ENCODE measurements at places on chromosomes 2 and 18.

GRCh38 chr2:226873051-226873620 is 37.3 kb downstream of the RHBDD1 start:
- DNase-seq: no peak

DNA sequence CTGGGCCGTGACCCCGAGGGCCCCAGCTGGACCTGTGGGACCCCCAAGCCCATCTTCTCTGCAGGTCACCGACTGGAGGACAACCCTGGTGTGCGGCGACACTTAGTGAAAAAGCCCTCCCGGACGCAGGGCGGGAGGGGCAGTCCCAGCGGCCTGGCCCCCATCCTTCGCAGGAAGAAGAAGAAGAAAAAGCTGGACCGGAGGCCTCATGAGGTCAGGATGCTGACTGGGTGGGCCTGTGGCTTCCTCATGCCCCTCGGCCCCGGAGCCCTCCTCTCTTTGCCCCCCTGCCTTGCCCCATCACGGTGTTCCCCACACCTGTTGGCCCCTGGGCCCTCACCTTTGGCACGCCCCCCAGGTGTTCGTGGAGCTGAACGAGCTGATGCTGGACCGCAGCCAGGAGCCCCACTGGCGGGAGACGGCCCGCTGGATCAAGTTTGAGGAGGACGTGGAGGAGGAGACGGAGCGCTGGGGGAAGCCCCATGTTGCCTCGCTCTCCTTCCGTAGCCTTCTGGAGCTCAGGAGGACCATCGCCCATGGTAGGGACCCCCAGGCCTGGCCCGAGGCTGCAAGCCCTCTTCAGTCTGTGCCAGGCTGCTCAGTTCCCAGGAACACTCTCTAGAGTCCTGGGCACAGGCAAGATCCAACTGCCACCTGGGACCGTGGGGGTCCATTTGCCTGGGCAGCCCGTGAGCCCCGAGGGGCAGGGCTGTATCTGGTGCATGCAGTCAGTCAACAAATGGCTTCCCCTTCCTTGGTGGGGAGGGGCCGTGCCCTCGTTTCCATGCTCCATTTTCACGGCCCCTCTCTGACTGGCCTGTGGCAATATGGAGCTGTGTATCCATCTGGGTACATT is 4.7 kb downstream of the SLC4A3 start:
- no peak for DNase-seq

DNA sequence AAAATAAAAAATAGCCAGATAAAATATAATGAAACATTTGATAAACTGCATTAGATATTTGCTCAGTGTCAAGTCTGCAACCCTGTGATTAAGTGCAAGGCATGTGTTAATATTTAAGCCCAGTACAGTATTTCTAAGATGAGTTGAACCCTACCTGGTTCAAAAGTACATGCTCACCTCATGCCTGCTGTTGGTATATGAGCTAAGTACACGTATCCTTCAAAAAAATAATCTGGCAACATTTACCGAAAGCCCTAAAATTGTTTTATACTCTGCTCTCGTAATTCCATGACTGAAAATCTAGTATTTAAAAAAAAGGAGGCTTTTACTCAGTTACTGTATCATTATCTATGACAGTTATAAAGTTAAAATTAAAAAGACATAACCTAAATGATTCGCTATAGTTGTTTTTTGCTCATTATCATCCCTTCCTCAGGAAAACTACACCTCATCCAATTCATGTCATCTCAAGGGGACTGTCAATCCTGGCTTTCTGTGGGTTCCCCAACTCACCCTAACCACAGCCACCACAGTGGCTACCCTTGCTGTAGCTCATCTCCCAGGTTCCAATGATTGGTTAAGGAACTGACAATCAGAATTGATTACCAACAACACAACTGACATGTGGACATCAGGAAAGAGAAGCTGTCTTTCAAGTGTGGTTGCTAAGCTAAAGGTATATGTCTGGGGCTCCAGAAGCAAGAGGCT is 10.6 kb downstream of the TLK1 start:
- DNase-seq: no peak

DNA sequence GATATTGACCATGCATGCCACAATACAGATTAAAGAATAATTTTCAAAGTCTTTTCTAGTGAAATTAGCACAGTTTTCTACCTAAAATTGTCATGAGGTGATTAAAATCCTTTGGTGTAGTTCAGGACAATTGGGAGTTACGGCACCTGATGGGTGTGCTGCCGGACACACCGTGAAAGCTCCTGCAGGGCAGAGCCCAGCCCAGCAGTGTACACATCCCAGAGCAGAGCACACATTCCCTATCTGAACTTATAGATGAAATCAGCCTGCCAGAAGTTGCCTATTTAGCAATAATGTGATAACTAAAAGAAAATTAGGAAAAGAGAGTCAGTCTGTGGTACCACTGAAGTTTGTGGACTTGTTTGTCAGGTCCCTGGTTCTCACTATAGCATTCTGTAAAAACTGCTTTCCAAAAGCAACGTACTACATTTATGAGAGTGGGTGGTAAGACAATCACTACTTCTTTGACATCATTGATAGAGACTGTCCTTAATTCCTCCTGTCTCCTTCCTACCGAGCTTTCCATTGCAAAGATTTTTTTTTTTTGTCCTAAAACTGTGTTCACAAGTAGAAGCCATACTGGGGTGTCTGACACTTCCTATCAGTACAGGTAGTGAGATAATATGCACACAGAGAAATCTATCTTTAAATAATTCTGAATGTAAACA is 3.4 kb downstream of the CYTIP start:
- DNase-seq: no peak

DNA sequence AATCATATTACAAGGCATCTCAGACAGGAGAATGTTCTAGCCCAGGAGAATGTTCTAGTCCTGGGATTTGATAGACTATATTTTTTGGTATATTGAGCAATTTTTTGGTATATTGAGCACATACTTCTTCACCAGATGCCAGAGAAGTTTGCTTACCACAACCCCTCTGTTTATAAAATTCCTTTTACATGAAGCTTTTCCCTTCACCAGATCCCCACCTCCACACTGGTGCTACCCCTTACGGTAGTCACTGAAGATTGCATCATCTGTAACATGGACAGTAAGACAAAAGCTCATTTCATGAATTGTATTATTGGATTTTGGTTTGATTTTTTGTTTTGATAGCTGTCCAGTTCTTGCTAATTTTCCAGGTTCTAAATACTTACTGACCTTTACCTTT is 7.2 kb upstream of the HNMT start:
- no peak for DNase-seq

- DNase-seq: no peak
Observed at GRCh38 chr2:219612577-219613286, 14.7 kb upstream of the SLC4A3 start.

- DNase-seq: no peak
Observed at GRCh38 chr2:231391981-231392380, 3.5 kb upstream of the B3GNT7 start.

DNA sequence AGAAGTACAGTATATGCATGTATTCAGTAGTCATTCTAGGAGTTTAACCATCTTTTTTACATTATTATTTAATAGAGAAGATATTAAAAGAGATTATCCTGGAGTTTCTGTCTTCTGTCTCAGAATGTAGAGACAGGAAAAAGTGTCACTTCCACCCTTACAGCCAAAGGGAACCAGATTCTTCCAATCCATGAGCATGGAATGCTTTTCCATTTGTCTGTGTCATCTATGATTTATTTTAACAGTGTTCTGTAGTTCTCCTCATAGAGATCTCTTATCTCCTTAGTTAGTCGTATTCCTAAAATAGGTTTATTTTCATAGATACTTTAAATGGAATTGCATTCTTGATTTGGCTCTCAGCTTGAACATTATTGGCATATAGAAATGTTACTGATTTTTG is 959.5 kb upstream of the PIK3C3 start:
- DNase-seq: no peak

GRCh38 chr2:228507870-228508269 is 326.4 kb upstream of the SPHKAP start:
- no peak for DNase-seq

DNA sequence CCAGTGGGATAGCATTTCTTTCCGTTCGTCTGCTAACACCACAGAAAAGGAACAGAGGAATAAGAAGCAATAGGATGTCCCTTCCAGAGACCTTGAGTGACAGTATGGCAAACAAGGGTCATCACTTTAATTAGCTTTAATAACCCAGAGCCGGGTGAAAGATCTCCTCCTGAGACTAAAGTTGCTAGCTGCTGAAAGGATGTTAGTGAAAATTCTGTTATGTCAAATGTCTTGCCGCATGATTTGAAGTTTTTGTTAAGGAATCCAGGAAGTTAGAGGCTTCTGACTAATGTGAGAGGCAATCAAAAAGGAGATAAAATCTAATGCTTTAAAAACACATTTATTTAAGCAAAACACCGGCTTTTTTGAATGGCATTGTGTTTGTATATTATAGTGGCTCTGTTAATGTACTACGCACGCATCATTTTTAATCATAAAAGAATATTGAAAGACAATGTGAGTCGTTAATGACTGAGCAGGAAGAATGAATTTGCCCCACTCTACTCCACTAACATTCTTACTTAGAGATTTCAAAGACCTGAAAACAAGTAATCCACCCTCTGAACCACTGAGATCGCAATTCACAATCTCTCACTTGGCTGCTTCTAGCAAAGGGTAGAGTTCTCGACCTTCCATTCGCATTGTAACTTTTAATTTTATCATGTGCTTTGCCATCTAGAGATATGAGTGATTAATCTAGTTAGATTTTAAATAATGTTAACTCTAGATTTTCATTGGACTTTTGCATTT is 536.6 kb downstream of the LRRTM4 start:
- DNase-seq: no peak

DNA sequence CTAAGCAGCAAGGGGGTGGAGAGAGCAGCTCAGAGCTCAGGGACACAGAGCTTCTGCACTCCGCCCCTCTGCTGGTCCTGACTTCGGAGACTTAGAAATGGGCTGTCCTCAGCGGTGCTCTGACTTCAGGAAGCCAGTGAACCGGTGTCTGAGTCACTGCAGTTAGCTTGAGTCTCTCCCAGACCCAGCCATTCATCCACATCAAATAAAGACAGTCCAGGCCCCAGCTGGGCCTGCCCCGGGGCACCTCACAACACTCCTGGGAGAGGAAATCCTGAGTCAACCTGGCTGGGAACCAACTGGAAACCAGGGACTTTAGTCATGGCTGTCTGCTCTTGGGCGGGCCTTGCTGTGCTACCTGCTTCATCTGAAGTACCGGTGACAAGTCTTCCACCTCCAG is 5.4 kb upstream of the ITGB6 start:
- no peak for DNase-seq

GRCh38 chr2:156687715-156688114 is 251.5 kb downstream of the GPD2 start:
- DNase-seq: no peak

DNA sequence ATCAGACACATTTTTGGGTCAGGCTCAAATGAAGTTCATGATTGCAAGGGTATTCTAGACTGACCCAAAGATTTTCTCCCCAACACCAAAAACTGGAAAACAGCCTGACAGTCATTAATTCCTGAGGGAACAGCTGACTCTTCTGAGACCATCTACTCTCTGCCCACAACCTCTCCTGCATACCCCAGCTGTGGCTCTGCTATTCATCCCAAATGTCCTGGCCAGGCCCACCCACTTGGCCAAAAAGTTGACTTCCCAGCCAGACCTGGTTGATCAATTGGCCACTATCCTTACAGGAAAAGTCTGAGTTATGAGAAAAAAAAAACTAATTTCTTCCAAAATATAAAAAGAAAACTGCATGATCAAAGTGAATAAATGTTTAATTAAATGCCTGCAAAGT is 103.8 kb upstream of the ST3GAL5 start:
- DNase-seq: no peak

DNA sequence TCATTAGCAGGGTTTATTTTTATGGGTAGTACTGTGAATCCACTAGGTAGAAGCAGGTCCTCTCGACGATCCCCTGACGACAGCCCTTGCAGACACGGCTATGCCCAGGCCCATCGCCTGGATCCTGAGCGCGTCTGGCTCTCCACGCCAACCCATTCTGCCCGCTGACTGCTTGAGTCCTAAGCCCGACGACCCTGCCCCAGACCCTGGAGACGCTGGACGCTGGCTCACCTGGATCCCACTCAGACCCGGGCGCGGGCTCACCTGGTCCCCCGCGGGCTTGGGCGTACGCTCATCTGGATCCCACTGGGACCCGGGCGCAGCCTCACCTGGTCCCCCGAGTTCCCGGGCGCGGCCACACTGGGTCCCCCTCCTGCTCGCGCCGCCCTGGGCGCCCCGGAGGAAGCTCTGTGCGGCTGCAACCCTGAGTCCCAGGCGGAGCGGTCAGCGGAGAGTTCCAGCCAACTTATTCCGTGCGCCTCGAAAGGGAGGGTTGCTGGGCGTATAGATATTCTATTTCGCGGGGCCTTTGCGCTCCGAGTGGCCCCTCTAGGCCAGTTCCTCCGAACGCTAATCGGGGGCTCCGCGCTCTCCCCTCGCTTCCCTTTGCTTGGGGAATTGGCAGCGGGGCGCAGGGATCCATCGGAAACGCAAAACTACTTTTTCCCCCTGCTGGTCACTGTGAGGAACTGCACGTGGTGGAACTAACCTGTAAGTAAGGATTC is 22.4 kb upstream of the RMP24 start:
- peak; percentile 43 for DNase-seq

DNA sequence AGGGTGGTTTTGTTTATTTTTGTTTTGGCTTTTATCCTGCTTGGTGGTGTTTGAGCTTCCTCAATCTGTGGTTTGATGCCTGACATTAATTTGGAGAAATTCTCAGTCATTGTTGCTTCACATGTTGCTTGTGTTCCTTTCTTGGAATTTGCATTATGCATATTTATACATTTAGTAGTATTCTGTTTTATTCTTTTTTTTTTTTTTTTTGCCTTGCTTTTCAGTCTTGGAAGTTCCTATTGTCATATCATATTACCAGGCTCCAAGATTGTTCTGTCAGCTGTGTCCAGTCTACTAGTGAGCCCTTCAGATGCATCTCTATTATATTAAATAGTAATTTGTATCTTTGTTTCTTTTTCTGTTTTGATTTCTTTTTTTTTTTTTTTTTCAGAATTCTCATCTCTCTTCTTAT is 77.0 kb downstream of the EPC2 start:
- DNase-seq: no peak

DNA sequence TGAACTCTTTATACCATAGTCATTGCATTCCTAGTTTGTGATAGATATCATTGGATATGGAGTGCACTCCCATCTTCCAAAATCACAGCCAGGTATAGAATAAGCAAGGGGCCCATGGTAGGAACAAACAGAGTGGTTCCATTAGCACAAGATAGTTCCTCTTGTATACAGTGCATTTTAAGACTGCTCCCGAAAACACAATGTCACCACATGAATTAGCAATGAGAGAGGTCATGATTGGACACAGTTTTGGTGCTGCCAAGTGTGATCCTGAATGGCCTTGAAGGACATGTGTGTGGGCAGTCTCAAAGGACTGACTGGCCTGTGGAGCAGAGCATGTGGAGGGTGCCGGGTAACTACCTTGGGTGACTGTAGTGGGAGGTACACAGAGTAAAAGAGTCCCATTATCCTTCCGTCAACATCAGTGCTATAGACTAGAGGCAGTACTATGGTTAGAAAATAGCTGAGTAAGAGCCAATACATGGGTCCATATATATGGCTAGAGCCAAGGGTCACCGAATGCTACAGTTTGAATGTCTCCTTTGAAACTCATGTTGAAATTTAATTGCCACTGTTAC is 549.9 kb downstream of the DSC3 start:
- DNase-seq: no peak
